ENCODE measurements at places on chromosomes 12 and 14. TPM values are rescaled to one million over a fixed set of nuclear protein-coding genes. Genes with fewer than 3 reads are reported as not detected.
A peak's percentile ranks its signal among the peaks of the same experiment; 100 is the strongest.

GRCh38 chr12:132310181-132311040, 19.0 kb downstream of the GALNT9 start:
- DNase-seq, result no peak
- H3K4me1 ChIP-seq, result no peaks in the 10 kb centered on the region
- H3K4me3 ChIP-seq, result no peak overlapping the region

DNA sequence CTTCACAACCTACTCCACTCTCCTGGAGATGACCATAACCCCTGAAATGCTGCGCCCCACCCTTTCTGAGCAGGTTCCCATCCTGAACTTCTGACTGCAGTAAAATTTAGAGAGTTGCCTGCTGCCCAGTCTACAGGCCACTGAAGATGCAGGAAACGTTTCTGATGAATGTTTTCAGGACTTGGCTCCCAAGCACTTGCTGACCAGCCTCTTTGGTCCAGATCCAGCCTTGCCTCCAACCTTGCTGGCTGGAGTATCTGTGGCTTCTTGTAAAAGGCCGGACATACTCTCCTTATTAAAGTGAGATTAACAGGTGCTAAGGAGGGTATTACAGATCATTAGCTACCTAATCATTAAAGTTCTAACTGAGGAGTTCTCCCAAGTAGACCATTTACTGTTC, 70.3 kb upstream of the STXBP6 start:
- peaks cover 3% of the 10 kb centered on the region for H3K4me1 ChIP-seq
- no peak for DNase-seq
- no peak overlapping the region for H3K27ac ChIP-seq
- no peak overlapping the region for H3K4me3 ChIP-seq
- H3K36me3 ChIP-seq, result no peaks in the 10 kb centered on the region

The GPRC5D gene
- total RNA-seq, result not detected

- DNase-seq, result no peak
- no peaks in the 10 kb centered on the region for H3K27me3 ChIP-seq
These were observed 7.7 kb downstream of the CBX5 start for GRCh38 chr12:54272214-54272613.

The MYO1H gene
- not detected for total RNA-seq

DNA sequence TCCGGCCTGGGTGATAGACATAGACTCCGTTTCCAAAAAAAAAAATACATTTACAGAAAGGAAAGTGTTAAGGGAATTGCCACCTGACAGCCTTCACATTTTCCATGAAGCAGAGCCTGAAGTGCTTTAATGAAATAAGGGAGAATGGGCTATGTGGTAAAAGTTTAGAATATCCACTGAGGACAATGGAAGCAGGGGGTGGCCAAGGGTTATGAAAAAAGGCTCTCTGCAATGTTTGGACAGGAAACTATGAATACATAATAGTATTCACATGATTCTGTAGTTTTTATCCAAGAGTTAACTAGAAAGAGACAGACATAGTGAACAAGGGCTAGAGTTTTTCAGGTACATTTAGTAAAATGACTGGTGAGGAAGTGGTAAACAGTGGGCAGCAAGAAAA, 75.3 kb downstream of the COCH start:
- H3K4me3 ChIP-seq, result no peak overlapping the region
- peaks cover 22% of the 10 kb centered on the region for H3K36me3 ChIP-seq
- no peaks in the 10 kb centered on the region for H3K27me3 ChIP-seq
- H3K27ac ChIP-seq, result no peak overlapping the region

DNA sequence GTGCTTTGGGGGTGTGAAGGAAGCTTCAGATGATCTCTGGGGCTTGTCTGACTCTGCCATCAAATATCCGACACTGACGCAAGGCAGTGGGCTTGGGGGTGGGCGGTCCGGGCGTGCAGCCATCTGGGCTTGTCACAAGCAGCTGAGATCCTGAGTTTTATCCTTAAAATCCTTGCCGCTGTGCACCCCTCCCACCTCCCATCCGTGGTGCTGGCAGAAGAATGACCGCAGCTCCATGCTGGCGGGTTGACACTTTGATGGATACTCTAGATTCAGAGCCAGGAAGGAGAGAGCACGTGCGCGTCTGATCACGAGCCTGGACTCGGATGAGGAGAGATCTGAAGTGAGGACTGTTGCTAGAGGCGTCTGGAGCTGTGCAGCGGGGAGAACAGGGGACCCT, 3.0 kb downstream of the ZFYVE21 start:
- no peaks in the 10 kb centered on the region for H3K27me3 ChIP-seq
- peaks cover 16% of the 10 kb centered on the region for H3K36me3 ChIP-seq
- no peak overlapping the region for H3K27ac ChIP-seq
- peak; percentile 56 for DNase-seq
- H3K4me1 ChIP-seq, result peaks cover 56% of the 10 kb centered on the region

The FGF23 gene
- 0.04 TPM for total RNA-seq

The CLEC4C gene
- total RNA-seq, result not detected

- peak within 1 kb of the TSS; percentile 98 for H3K27ac ChIP-seq
- peaks cover 2% of the 10 kb centered on the region for H3K36me3 ChIP-seq
- peak; percentile 99 for DNase-seq
- H3K4me3 ChIP-seq, result peak within 1 kb of the TSS; percentile 58
These were observed at the start of gene RBMS2 for GRCh38 chr12:56521590-56522371. Gene RBMS2 (plus strand): TSS chr12:56521820. CDS start chr12:56522024, 204 bp downstream.

GRCh38 chr14:51967521-51967920, 21.8 kb upstream of the RTRAF start:
- H3K4me3 ChIP-seq, result no peak overlapping the region
- peaks cover 2% of the 10 kb centered on the region for H3K36me3 ChIP-seq
- H3K4me1 ChIP-seq, result no peaks in the 10 kb centered on the region
- no peak overlapping the region for H3K27ac ChIP-seq
